ENCODE measurements at places on chromosomes 5 and 9.

DNA sequence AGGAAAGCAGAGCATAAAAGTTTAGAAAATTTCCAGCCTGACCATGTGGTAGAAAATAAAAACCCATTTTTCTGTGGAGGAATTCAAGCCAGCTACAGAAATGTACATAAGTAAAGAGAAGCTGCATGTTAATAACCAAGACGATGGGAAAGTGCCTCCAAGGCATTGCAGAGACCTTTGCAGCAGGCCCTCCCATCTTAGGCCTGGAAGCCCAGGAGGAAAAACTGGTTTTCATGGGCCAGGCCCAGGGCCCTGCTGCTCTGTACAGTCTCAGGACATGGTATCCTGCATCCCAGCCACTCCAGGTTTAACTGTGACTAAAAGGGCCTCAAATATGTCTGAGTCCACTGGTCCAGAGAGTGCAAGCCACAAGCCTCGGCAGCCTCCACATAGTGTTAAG lies 754.8 kb upstream of the RIOK2 start:
- DNase-seq: no peak

GRCh38 chr5:123438244-123438643 lies 15.0 kb upstream of the CEP120 start:
- DNase-seq: no peak

GRCh38 chr5:33043343-33043997 lies 332.3 kb downstream of the NPR3 start:
- DNase-seq: no peak

GRCh38 chr5:180799902-180800801 lies 2.5 kb downstream of the MGAT1 start:
- DNase-seq: no peak

- no peak for DNase-seq
Observed at GRCh38 chr9:15400281-15400941, 22.3 kb upstream of the SNAPC3 start.

DNA sequence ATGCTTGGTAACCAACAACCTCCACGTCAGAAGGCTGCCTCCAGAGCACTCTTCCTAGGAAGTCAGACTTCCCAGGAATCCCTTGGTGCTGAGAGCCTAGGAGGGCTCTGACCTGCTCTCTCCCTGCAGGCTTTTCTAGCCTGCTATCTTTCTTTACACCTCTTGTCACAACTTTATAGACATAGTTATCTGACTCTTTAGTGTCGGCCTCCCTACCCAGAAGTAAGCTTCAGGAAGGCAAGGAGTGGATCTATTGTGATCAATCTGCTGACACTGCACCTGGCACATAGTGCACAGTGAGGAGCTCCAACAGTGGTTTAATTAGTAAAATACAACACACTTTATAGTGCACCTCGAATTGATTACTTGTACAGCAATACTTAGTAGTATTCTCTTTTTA lies 2.3 kb downstream of the AFAP1L1 start:
- DNase-seq: no peak

- no peak for DNase-seq
Observed at GRCh38 chr9:7688626-7689025, 111.0 kb downstream of the DMAC1 start.

- no peak for DNase-seq
Observed at GRCh38 chr5:16799796-16800195, 136.3 kb downstream of the MYO10 start.

Measured in stimulated activated CD4-positive, alpha-beta T cell treated with anti-CD3 and anti-CD28 coated beads, Interleukin-1b, Interleukin-23, amount 100 ng/mL, for 1 hour (primary cell).